ENCODE measurements at places on chromosomes 2 and 18.

DNA sequence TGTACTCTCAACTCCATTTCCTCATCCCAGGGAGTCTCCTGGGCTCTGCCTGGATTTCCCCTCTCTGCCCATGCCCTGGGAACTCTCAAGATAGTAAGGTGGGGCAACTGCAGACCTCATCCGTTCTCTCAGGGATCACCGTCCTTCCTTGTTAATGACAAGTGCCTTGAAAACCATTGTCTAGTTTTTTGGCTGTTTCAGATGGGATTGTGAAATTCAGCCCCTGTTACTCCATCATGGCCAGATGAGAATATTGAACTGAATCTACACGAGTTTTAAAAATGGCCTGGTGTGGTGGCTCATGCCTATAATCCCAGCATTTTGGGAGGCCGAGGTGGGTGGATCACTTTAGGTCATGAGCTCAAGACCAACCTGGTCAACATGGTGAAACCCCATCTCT, 665 bp upstream of the HRH4 start:
- no peak for DNase-seq

DNA sequence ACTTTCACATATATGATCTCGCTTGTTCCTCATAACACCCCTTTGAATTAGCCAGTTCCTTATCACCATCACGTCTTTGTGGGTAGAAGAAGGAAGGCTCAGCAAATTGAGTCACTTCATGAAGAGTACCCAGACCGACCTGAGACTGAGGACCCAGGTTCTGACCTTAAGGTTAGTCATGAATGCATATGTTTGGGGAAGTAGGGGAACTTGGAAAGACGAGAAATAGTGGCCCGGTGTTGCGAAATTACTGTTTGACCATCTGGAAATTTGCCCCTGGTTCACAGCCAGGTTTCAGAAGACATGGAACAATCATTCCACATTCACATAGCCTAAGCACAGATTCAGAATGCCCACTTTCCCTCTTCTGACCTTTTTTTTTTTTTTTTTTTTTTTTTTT, 59.8 kb downstream of the MEIS1 start:
- DNase-seq: no peak

DNA sequence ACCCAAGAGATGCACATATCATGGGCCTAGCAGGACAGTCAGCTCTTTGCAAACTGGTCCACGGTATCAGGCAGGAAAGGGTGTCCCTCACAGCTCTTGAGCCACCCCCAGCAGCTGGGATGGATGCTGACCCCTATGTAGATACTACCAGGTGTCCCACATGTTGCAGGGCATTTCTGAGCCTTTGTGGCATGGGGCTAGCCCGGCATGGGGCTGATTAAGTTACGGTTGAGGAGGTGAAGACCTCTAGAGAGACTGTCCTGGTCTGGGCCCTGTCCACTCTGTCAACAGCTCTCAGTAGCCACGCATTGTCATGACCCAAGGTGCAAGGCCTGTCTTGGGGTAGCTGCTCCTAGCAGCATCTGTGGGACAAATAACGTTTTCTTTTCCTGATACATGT, 6.7 kb downstream of the LDLRAD4 start:
- no peak for DNase-seq

GRCh38 chr18:62209046-62209445, 22.0 kb downstream of the RELCH start:
- no peak for DNase-seq

- no peak for DNase-seq
These were observed 239.8 kb downstream of the CALCRL start for GRCh38 chr2:187208199-187208785.

DNA sequence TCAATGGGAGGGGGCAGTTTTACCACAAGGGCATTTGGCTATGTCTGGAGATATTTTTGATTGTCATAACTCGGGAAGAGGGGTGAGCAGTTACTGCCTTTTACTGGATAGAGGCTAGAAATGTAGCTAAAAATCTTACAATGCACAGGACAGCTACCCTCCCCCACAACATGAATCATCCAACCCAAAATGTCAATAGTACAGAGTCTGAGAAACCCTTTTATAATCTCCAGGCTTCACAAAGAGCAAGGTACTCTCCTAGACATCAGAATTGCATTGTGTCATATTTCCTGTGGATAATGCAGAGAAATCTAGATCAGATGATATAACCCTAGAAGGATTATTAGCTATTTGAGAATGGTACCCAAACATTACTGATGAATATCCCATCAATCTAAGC, 277.1 kb upstream of the NRP2 start:
- no peak for DNase-seq

- no peak for DNase-seq
These were observed 134.3 kb upstream of the PIEZO2 start for GRCh38 chr18:11283479-11284161.

DNA sequence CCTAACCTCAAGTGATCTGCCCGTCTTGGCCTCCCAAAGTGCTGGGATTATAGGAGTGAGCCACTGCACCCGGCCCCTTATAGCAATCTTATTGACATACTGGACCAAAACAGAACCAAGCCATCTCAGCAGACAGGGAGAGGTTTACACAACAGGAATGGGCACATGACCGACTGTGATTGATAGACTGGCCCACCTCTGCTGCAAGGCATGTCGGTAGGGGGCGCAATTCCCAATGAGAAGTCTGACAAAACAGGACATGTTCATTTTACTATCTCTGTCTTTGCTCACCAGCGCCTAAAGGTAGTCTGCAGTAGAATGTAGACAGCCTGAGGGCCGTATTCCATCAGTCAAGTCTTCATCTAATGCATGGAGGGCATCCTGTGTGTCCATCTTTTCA, 2.0 kb downstream of the LYPD6B start:
- DNase-seq: peak; percentile 18

DNA sequence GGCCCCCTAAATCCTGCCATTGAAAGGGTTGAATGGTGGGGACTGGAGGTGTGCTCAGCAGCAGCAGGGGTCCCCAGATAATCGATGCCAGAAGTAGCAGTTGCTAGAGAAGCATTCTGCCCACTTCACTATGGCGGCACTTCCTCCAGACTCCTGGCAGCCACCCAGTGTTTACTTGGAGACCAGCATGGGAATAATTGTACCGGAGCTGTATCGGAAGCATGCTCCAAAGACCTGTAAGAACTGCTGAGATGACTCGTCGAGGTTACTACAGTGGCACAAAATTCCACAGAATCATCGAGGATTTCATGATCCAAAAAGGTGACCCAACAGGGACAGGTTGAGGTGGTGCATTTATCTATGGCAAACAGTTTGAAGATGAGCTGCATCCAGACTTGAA, 11.0 kb upstream of the GAREM2 start:
- no peak for DNase-seq

GRCh38 chr2:241070361-241070760, 31.7 kb downstream of the MTERF4 start:
- DNase-seq: no peak

GRCh38 chr2:74528600-74529356, 728 bp downstream of the AUP1 start:
- DNase-seq: no peak

Measured in stimulated activated CD4-positive, alpha-beta T cell treated with anti-CD3 and anti-CD28 coated beads, Interleukin-15, amount 100 ng/mL, for 48 hours (primary cell).